Activated CD4-positive, alpha-beta T cell treated with anti-CD3 and anti-CD28 coated beads, Interleukin-2, amount 50 U/mL, for 48 hours (primary cell): ENCODE measurements at places on chromosomes 5 and 9.

DNA sequence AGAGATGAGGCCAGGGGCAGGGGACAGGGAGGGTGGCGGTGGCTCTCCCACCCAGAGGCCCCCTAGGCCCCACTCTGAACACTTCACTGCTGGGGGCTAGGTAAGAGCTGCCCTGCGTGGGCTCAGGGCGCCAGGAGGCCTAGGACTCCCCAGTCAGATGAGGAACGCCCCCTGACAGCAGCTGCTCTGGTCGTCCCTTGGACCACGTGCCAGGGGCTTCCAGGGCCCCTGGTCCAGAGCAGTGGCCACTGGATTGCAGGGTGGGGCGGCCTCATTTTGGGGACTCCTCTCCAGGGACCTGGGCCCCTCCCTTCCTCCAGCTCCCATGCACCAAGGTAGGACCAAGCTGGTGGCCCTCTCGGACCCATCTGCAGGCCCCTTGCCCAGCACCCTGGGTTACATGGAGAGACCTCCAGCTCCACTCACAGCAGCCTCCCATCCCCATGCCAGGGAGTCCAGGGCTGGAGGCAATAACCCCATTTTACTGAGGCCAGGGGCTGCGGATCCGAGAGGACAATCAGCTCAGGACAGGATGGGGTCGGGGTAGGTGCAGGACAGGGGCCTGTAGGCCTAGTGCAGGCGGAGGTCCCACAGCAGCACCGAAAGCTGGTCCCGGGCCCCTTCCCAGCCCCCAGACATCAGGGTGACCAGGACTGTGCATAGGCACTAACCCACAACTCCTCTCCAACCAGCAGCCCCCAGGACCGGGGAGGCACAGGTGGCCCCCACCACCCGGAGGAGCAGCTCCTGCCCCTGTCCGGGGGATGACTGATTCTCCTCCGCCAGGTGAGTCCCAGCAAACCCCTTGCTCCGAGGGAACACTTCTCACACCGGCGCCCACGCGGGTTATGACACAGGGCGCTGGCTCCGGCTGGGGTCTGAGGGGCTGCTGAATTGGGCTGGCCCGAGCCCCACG lies 1.5 kb downstream of the EGFL7 start:
- no peak for DNase-seq

- no peak for DNase-seq
Measured at GRCh38 chr9:121892706-121893105, 200.4 kb downstream of the TTLL11 start.

- no peak for DNase-seq
Measured at GRCh38 chr5:2718115-2718514, 33.4 kb downstream of the IRX2 start.

DNA sequence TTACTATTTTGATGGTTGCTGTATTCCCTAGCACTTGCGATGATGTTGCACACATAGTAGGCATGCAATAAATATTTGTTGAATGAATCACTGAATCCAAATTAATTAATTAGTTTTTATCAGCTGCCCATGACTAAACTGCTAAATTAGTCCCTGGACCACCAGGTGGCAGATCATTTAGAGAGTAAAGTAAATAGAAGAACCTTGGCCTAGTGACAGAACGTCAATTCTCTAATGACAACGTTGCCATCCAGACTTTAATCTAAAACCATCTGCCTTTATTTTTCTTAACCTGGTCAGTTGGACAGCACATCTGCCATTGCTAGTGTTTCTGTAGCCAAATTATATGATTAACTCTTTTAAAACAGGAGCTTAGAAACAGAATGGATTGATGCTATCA lies 457.5 kb downstream of the KIF4B start:
- no peak for DNase-seq

GRCh38 chr5:96885518-96886338 lies 9.4 kb downstream of the ERAP2 start:
- DNase-seq, result no peak

DNA sequence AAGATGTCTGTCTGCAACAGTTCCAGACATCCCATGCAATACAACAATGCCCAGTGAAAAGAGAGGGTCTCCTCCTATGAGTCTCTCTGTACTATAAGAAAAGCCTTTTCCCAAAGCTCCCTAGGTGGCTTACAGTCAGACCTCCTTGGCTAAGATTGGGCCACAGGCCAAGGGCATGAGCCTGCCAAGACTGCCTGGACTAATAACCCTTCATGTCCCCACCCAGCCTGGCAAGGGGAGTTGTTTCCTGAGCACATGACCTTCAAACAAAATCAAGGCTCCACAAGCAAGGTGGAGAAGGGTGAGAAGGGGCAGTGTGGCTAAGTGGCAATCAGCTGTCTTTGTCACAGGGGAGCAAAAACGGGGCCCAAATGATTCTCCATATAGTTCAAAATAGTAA lies 75.6 kb upstream of the ZSWIM6 start:
- DNase-seq, result no peak

DNA sequence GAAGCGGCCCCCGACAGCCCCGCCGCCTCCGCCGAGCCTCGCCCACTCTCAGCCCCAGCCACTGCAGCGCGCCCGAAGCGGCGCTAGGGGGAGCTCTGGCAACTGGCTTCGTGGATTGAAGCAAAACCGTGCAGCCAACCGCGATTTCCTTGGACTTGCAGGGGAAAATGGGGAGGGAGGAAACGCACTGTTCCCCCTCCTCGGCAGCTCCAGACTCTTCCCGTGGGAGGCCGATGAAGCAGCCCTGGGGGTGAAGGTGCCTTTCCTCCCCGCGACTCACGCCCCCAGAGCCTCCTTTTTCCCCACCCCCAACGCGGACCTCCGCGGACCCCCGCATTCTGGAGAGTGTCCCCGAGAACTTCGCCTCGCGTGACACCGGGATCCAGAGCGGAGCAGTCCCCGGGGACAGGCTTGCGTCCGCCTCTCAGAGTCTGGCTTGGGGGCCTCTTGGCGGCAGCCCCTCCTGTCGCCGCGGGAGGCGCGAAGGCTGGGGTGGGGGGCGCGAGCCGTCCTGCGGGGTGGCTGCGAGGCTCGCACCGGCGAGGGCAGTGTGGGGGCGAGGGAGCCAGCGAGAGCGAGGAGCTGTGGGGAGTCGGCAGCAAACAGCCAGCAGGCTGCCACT lies 3.8 kb downstream of the IER5L start:
- DNase-seq, result peak; percentile 89

DNA sequence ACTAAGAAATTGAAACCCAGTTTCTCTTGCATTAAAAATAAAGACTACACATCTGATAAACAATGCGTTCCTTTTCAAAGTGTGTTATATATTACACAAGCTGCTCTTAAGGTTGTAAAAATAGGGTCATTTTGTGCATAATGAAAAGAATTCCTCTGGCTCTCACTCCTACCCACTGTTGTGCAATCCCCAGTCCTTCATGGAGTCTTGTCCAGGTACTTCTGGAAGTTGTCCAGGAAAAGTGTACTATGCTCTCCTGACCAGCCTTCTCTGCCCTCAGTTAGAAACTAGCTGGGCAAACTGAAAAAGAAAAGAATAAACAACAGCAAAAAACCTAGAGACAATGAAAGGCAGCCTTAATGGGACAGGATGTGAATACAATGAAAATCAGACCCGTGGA lies 345.5 kb upstream of the PAPPA start:
- no peak for DNase-seq

GRCh38 chr5:144308906-144309670 lies 138.4 kb downstream of the KCTD16 start:
- no peak for DNase-seq

DNA sequence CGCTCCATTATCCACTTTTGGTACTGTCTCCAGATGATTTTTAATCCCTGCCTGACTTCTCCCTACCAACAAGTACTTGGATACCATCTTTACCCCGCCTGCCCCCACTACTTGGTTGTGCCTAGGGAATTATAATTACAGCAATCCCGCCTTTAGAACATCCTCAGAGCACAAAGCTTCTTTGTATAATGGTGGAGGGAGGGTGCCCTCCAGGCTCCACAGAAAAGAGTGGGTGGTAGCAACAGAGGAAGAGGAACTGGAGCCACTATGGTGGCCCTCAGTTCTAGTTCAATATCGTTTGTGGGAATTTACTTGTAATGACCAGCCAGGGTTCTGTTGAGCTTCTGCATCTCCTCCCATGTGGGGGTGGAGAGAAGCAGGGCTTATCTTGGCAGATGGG lies 79.0 kb upstream of the RNF38 start:
- no peak for DNase-seq

DNA sequence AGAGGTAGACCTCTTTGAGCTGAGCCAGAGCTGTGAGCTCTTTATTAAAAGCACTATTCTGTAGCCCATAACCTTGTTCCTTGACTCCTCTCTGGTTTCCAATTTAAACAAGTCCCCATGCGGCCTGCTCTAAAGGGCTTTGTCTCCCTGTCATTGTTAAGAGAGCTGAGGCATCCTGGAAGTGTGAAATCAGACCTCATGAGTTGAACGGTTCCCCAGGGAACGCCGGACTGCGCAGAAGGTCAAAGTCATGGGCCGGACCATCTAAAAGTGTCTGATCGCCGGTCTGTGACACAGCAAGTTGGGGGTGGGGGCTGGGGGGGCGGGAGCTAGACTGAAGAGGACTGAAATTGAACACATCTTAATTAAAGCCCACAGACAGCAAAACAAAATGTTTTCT lies 265.8 kb downstream of the SLF1 start:
- DNase-seq, result no peak

GRCh38 chr5:172035049-172035448 lies 28.6 kb upstream of the FBXW11 start:
- peak; percentile 11 for DNase-seq

- DNase-seq, result no peak
Measured at GRCh38 chr5:151682751-151683331, 3.9 kb downstream of the SPARC start.

GRCh38 chr5:169956756-169957155 lies 23.5 kb downstream of the INSYN2B start:
- no peak for DNase-seq

DNA sequence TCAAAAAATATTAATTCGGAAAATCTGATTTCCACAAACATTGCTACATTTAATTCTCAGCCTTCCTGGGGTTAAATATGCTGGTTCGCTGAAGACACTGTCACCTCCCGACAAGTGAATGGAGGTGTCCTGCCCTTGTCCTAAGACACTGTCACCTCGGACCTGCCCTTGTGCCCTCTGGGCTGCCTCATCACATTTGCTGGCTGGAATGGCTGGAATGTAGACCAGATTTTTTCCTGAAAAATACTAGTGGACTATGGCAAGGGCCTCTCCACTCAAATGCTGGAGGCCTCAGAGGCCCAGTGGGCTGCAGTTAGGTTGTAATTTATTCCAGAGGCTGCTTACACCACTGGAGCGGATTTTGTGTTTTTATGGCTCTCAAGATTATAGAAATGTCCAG lies 28.2 kb downstream of the CACNA1B start:
- no peak for DNase-seq

- DNase-seq, result no peak
Measured at GRCh38 chr9:109192732-109193361, 25.8 kb upstream of the FRRS1L start.

GRCh38 chr9:89426384-89426961 lies 71.4 kb downstream of the SEMA4D start:
- DNase-seq, result no peak

GRCh38 chr5:175253597-175253996 lies 190.4 kb downstream of the DRD1 start:
- no peak for DNase-seq

GRCh38 chr5:143200781-143201398 lies 202.6 kb downstream of the NR3C1 start:
- no peak for DNase-seq

GRCh38 chr9:4814913-4815312 lies 22.2 kb downstream of the RCL1 start:
- no peak for DNase-seq

DNA sequence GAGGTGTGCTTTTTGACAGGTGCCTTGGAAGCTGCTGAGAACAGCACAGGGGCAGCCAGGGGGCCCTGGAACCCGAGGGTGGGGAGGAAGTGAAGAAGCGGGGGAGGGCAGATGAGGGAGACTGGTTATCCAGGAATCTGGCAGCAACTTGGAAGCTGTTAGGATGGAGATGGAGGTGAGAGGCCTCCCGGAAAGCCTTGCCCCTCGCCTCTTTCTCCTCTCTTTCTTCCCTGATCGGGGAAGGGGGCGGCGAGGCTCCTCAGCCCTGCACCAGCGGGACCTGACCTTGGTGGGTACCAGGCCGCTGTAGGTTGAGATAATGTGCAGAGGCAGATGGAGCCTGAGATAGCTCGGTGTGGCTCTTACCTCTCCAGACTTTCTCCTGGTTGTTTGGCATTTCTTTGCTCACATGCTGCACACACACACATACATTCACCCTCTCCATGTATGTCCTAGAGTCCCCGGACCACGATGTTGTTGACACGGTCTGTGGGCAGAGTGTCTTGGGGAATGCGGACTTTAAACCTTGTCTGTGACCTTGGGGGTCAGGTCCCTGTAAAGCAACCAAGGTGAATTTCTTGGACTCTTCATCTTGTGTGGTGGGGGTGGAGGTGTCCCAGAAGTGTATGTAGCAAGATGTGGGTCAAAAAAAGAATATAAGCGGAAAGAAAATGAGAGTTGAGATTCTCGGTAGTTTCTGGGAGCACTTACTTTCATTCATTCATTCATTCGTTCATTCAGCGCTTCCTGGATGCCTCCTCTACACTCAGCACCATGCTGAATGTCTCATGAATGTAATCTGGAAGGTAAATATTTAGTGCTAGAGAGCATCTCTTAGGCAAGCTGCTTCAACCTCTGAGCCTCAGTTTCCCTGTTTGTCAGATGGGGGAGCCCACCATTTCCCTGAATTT lies 1.6 kb downstream of the WWC1 start:
- no peak for DNase-seq

GRCh38 chr5:101653996-101654395 lies 642.1 kb downstream of the SLCO4C1 start:
- DNase-seq, result no peak

DNA sequence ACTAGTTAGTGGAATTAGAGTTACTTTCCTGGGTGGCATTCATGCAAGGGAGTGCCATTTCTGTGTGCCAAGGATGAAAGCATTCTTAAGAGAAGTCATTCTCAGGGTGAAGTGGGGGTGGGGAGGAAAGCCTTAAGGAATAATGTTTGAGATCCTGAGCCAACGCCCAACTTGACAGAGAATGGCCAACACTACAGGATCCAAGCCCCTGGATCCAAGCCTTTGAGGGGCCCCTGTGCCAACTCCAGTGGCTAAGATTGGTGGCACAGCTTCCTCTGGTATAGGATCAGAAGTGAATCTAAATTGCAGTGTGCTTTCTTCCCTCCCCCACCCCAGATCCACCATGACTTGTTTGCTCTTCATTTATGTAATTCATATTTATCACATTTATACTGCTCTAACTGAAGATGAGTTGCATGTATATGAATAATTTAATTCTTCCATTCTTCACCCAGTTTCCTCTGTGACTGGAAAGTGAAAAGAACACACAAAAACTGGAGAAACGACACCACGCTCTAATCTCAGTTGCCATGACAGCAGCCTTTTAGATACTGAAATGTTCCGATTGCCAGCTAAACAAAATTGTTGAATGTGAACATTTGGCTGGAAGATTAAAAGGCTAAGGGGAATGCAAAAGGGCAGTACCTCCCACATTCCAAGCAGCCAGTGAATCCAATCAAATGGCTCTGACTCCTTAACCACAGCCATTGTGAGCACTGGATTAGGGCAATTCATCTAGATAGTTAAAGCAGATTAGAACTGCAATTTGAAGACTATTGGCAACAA lies 4.5 kb downstream of the ZNF608 start:
- no peak for DNase-seq
